Stimulated activated CD4-positive, alpha-beta T cell treated with anti-CD3 and anti-CD28 coated beads, Interleukin-2, amount 100 ng/mL, for 24 hours (primary cell): ENCODE measurements at places on chromosomes 16 and 17.

DNA sequence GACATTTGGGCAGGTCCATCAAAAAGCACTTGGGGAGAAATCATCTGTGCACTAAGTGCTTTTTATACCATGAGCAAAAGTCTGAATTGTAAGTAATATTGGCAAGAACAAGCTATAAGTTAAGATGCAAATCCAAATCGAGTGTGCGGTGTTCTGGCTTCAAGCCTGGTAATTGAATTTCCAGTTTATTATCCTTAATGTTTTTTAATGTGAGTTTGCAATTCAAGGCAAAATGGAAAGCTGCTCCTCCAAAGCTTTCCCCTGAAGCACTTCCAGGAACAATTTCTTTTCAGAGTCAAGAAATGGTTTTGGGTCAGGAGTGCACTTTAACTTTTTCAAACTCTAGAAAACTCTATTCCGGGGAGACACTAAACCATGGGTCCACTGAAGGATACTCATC, 445.7 kb downstream of the TOX3 start:
- no peak for DNase-seq

DNA sequence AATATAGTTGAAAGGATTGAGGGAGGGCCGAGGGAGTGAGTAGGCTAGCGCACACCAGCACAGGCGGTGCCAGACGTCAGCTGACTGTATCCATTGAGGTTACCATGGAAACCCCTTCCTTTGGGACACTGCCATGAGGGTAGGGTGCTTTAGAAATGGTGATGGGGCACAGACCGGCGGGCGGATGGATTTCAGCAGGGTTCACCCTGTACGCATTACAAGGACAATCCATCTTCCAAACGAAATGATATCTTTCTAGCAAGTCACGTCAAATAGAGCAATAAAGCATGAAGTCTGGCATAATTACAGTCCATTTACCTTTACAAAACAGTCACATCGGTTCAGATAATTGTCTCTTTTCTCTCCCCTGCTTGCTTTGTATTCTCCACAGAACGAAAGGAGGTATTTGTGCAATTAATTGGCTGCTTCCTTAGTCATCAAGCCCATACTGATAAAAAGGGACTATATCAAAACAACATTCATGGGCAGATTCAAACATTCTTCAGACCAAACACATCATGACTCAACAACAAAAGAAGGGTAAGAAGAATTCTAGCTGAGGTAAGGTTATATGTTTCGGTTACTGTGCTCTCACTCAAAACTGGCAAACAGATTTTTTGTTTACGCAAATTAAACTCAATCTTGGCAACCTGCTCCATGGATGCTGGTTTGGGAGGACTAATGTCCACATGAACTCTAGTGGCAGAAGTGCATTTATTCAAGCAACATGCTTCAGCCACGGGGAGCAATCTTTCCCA, 140.6 kb downstream of the CDK5R1 start:
- no peak for DNase-seq

DNA sequence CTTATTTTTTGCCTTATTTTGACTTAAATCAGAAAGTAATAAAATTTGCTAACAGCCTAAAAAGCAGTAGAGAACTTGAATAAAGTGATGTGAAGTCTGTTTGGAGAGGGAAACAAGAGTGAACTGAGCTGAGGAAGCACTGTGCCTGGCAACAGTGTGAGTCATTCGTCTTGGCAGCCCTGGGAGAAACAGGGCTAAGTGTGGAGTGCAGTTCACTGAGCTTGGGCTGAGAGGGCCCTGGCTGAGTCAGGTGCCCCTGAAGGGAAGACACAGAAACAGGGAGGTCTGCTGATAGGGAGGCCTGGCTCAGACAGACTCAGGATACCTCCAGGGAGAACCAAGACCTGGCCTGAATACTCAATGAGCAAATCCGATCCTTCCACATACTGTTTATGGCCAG, 132.1 kb downstream of the HS3ST4 start:
- no peak for DNase-seq

GRCh38 chr16:89065458-89065822, 28.2 kb upstream of the ACSF3 start:
- DNase-seq = no peak

GRCh38 chr17:73508057-73508930, 136.0 kb downstream of the SDK2 start:
- no peak for DNase-seq
